ENCODE measurements at places on chromosomes 4 and X.
A peak's percentile ranks its signal among the peaks of the same experiment; 100 is the strongest.

- DNase-seq: no peak
These were observed 25.9 kb downstream of the ENPEP start for GRCh38 chr4:110501826-110502225.

- DNase-seq: no peak
These were observed 80.8 kb upstream of the BMPR1B start for GRCh38 chr4:94676970-94677369.

DNA sequence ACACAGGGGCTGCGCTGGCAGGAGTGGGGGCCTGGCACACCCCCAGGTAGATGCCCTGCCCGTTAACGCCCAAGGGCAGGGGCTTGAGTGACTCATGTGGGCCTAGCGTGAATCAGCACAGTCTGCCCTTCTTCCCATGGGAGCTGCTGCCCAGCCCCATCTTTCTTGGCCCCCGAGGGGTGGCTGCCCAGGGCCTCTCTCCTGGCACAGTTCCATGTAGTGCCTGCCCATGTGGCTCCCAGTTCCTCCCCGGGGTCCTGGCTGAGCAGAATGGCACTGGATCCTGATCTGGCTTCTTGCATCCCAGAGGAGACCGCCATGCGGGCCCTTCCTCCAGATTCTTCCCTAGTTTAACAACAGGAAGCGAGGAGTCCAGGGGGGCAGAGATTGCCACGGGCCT, 2.1 kb upstream of the AVPR2 start:
- DNase-seq: no peak

DNA sequence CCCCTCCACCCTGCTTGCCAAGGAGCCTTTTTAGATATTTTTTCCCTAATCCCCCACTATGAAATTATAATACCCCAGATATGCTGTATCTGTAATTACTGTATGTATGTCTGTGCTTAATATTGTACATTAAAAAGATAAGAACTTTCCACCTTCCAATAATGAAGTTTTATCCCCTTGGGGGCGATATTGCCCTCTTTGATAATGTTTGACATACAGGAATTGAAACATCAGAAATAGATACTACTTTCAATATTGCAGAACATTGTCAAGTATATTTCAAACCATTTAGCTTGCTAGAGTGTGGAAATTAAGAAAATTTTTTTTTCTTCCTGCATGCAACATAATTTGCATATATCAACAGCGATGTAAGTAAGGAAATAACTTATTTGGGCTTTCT, 58.9 kb downstream of the NAF1 start:
- DNase-seq: no peak

GRCh38 chrX:122771933-122772332, 412.1 kb upstream of the GRIA3 start:
- no peak for DNase-seq

DNA sequence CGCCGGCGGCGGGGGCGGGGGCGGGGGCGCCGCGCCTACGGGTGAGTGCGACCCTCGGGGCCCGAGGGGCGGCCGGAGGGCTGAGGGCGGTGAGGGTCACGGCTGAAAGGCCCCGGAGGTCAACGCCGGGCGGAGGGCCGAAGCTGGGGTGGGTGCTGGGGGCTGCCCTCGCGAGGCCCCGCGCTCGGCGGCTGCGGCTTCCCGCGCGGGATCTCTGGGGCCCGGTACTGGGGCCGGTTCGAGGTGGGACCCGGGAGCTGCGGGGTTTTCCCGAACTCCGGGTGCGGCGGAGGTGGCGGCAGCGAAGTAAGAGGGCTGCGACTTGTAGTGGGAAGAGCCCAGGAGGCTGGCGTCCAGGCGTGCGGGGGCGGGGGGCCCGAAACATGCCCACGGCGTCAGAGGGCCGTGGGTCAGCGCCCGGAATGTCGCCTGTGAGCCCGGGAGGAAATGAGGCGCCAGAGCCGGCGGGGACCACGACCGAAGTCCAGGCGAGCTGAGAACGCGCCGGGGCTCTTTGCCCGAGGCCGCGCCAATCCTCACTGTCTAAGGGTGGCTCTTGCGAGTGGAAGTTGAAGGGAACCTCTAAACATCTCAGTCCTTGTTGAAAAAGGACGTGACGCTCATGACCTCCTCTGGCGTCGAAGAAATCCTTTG, 407 bp downstream of the IL13RA1 start:
- DNase-seq: no peak

DNA sequence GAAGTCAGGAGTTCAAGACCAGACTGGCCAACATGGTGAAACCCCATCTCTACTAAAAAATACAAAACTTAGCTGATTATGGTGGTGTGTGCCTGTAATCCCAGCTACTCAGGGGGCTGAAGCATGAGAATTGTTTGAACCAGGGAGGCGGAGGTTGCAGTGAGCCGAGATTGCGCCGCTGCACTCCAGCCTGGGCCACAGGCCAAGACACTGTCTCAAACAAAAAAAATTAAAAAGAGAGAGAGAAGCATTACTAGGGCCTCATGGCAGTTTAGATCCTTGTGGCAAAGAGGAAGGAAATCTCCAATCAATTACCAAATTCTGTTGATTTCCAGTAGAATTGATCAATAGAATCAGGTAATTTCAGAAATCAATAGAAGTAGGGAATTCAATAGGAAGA, 16.8 kb upstream of the SLC34A2 start:
- DNase-seq: no peak

- no peak for DNase-seq
These were observed 34.4 kb upstream of the ARHGEF6 start for GRCh38 chrX:136814847-136815750.

DNA sequence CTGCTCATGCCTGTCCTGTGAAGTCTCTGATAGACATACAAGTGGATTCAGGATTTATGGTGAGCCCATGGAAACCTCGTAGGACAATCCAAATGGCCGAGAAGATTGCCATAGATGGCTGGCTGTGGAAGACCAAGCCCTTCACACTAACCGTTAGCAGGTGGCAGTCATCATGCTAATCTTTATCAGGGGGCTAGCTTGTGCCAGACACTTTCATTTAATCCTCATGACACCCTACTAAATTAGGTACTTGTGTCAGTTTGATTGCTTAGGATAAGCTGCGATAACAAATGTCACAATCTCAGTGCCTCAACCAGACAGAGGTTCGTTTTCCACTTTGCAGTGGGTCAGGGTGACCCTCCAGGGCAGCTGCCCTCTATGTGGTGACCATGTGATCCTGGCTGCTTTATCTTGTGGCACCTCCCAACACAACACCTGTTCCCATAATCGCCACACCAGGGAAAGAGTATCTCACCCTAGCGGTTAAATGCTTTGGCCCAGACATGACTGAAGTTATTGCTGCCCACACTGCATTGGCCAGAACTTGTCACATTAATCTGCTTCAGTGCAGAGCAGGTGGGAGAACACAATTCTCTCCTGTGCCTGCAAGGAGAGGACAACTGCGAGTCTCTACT, 60.8 kb downstream of the REPS2 start:
- DNase-seq: no peak

DNA sequence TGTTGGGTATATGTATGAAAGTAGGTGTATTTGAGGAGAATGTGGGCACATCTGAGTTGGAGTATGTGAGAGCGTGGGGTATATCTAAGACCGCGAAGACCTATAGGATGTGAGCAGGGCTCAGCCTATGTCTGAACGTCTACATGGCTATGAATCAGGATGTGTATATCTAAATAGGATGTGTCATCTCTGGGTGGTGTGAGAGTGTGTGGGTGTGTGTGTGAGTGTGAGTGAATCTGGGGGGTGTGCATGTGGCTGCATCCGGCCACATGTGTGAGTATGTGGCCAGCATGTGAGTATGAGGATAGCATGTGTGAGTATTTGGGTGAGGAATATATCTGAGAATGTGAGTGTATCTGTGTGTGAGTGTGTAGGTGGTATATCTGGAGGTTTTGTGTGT, 7.7 kb downstream of the GPR173 start:
- DNase-seq: no peak

DNA sequence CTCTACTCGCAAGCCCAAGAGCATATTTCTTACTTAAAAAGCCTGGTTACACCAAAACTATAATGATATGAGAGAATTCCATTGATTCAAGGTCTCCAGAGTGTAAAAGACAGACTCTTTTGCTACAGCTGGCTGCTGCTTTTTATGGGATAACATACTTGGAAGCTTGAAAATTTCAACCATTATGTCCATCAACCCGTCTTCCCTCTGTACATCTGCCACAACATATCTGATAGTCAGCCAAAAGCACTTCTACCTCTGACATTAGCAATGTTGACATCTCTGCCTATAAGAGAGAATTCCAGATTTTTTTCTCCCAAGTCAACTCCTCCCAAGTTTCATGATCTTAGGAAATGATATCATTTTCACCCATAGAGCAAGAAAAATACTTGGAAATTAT, 54.4 kb upstream of the IQCM start:
- no peak for DNase-seq

DNA sequence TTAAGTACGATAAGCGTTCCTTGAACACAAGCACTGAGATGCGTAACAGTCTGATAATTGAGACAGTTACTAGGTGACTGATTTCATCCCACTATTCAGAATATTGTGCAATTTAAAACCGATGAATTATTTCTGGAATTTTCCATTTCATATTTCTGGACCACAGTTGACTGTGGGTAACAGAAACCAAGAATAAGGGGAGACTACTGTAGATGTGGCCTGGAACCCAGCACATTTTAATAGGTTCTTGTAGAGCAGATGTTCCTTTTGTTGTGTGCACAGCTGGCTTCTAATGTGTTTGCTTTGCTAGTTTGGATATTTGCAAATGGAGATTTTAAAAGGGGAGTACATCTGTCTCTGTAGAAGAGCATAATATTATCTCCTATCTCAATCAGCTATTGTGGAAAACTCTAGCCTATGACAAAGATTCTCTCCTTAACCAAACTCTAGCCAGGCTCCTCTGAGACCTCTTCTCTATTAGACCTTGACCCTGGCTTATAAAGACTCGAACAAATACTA, 16.4 kb downstream of the NAAA start:
- DNase-seq: no peak

- DNase-seq: no peak
These were observed 31.4 kb downstream of the HMX1 start for GRCh38 chr4:8840006-8840793.

GRCh38 chr4:112280386-112281056, 5.2 kb downstream of the TIFA start:
- DNase-seq: no peak

GRCh38 chr4:155629183-155629825, 37.3 kb upstream of the GUCY1A1 start:
- no peak for DNase-seq

- no peak for DNase-seq
These were observed 72.7 kb downstream of the FRMPD4 start for GRCh38 chrX:12210971-12211370.

GRCh38 chrX:72297953-72298730, 7.6 kb downstream of the CITED1 start:
- DNase-seq: no peak

DNA sequence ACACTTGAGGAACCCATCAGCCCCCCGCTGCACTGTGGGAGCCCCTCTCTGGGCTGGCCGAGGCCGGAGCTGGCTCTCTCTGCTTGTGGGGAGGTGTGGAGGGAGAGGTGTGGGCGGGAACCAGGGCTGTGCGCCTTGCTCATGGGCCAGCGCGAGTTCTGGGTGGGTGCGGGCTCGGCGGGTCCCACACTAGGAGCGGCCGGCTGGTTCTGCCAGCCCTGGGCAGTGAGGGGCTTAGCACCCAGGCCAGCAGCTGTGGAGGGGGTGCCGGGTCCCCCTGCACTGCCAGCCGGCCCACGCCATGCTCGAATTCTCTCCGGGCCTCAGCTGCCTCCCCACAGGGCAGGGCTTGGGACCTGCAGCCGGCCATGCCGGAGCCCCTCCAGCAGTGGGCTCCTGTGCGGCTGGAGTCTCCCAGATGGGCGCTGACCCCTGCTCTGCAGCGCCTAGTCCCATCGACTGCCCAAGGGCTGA, 430.2 kb downstream of the FAT4 start:
- no peak for DNase-seq

- DNase-seq: no peak
These were observed 13.9 kb downstream of the ALB start for GRCh38 chr4:73417973-73418372.

- DNase-seq: no peak
These were observed 88.4 kb downstream of the GPR143 start for GRCh38 chrX:9677098-9677739.

GRCh38 chr4:83552924-83553323, 17.0 kb downstream of the GPAT3 start:
- DNase-seq: no peak

- DNase-seq: no peak
These were observed 150.3 kb downstream of the FBXW7 start for GRCh38 chr4:152385551-152385950.

- DNase-seq: no peak
These were observed 341.8 kb downstream of the RAPGEF2 start for GRCh38 chr4:159444678-159445077.

GRCh38 chrX:88146577-88146976, 600.4 kb upstream of the CPXCR1 start:
- no peak for DNase-seq

DNA sequence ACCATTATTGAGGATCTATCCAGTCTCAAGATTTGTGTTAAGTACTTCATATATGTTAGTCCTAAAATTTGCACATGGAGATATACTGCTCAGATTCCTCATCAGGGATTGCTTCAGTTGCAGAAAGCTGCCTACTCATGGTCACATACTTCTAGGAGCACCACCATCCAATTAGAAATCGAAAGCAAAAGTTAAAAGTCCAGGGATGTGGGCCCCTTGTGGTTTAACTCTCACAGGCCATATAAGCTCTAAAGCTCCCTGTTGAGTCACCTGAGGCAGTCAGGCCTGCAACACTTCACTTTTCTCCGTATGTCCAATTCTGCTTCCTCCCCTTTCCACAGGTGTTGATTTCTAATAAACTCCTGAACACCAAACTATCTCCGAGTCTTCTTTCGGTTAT, 84.2 kb downstream of the CNOT6L start:
- DNase-seq: peak; percentile 11

DNA sequence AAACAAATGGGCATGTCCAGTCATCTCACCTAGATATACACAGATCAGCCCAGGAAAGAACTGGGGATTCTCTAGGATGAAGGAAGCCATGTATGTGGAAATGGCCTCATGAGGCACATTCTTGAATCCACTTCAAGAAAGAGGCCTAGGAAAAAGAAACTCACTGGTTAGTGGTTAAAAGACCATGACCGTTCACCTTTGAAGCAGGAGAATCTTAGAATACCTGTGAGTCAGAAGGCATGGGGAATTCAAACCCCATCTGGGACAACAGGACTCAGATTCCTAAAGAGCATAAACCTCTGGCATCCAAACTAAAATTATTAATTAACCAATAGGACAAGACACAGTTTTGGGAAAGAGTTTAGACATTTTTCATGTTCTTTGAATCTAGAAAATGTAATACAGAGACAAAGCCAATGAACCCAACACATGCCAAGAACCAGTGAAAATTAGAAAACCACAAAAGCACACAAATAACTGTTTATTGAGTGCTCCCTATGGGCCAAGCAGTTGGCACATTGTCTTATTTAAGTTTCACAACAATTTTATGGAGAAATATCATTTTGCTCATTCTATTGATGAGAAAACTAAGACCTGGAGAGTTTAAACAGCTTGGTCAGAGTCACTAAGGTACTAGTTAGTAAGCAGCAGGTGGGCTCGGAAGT, 97.5 kb downstream of the NPNT start:
- DNase-seq: no peak

DNA sequence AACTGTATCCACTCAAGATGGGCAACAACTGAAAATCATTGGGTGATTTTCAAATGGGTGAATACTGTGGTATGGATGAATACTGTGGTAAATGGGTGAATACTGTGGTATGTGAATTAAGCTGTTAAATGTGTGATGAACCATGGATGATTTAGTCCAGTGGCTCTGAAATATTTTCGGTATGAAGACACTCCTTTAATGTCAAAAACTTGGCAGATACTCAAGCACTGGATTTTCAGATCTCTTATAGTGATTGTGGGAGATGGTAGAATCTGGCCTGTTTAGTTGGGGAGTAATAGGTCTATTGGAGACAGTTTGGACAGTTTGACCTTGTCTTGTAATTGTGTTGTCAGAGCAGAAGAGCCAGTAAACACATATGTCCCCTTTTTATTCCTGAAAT, 45.7 kb downstream of the SSX7 start:
- DNase-seq: no peak

Measured in activated T-cell treated with anti-CD3 and anti-CD28 coated beads for 4 hours (primary cell).